ENCODE measurements at places on chromosomes 1 and 21.

DNA sequence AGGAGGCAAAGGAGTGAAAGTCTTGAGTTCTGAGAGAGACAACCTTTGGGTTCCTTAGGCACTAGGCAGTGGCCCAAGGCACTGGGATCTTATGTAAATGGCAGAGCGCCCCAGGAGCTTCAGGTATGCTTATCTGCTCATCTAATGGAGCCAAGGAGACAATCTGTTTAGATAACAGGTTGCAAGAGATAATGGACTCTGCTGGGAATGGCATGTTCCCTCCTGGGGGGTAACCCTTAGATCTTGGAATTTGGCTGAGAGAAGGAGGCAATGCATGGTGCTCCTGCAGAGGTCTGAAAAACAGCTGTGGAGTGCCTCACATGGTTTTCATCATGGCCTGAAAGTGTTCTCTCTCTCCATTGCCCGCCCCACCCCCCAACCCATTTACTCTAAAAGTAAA lies 44.1 kb upstream of the WLS start:
- no peak overlapping the region for H3K27ac ChIP-seq
- no peaks in the 10 kb centered on the region for H3K36me3 ChIP-seq
- no peak for DNase-seq
- no peaks in the 10 kb centered on the region for H3K4me1 ChIP-seq

- no peaks in the 10 kb centered on the region for H3K4me1 ChIP-seq
- no peaks in the 10 kb centered on the region for H3K36me3 ChIP-seq
- DNase-seq = no peak
- H3K27me3 ChIP-seq = peaks cover 8% of the 10 kb centered on the region
- H3K4me3 ChIP-seq = no peak overlapping the region
Observed at GRCh38 chr1:20402585-20403422, 83.2 kb downstream of the CAMK2N1 start.

- H3K27me3 ChIP-seq = no peaks in the 10 kb centered on the region
- no peak overlapping the region for H3K4me3 ChIP-seq
- H3K27ac ChIP-seq = no peak overlapping the region
- no peaks in the 10 kb centered on the region for H3K4me1 ChIP-seq
- DNase-seq = no peak
- no peaks in the 10 kb centered on the region for H3K36me3 ChIP-seq
Observed at GRCh38 chr1:91091812-91092211, 70.0 kb upstream of the ZNF644 start.

GRCh38 chr1:72693376-72693775 lies 411.0 kb upstream of the NEGR1 start:
- H3K36me3 ChIP-seq = no peaks in the 10 kb centered on the region
- no peaks in the 10 kb centered on the region for H3K4me1 ChIP-seq
- no peak for DNase-seq
- H3K4me3 ChIP-seq = no peak overlapping the region
- H3K27me3 ChIP-seq = no peaks in the 10 kb centered on the region

DNA sequence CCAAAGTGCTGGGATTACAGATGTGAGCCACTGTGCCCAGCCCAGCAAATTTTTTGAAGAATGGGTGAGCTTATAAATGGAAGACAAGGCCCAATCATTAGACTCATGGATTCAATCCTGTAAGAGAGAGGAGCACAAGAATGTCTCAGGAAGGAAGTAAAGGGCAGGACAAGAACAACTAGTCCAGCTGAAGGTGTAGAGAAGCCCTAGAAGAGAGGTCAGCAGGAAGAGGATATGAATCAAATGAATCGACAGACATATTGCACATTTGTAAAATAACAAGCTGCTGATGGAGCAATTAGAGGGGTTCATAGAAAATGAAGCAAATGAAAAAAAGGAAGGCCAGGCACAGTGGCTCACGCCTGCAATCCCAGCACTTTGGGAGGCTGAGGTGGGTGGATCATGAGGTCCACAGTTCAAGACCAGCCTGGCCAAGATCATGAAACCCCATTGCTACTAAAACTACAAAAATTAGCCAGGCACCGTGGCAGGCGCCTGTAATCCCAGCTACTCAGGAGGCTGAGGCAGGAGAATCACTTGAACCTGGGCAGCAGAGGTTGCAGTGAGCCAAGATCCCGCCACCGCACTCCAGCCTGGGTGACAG lies 74.9 kb downstream of the MIS18A start:
- no peaks in the 10 kb centered on the region for H3K36me3 ChIP-seq
- H3K4me3 ChIP-seq = no peak overlapping the region
- no peak overlapping the region for H3K27ac ChIP-seq

GRCh38 chr1:156115514-156116374 lies 1.2 kb downstream of the LMNA start:
- no peaks in the 10 kb centered on the region for H3K27me3 ChIP-seq
- no peak for DNase-seq
- H3K4me3 ChIP-seq = peak overlapping the region; percentile 92
- peaks cover 48% of the 10 kb centered on the region for H3K4me1 ChIP-seq

GRCh38 chr1:241045659-241046058 lies 311.3 kb downstream of the RGS7 start:
- no peak overlapping the region for H3K27ac ChIP-seq
- DNase-seq = no peak
- no peak overlapping the region for H3K4me3 ChIP-seq
- H3K36me3 ChIP-seq = no peaks in the 10 kb centered on the region

Data from CD4-positive, CD25-positive, alpha-beta regulatory T cell (primary cell).